ENCODE measurements at places on chromosomes 1 and 21.

DNA sequence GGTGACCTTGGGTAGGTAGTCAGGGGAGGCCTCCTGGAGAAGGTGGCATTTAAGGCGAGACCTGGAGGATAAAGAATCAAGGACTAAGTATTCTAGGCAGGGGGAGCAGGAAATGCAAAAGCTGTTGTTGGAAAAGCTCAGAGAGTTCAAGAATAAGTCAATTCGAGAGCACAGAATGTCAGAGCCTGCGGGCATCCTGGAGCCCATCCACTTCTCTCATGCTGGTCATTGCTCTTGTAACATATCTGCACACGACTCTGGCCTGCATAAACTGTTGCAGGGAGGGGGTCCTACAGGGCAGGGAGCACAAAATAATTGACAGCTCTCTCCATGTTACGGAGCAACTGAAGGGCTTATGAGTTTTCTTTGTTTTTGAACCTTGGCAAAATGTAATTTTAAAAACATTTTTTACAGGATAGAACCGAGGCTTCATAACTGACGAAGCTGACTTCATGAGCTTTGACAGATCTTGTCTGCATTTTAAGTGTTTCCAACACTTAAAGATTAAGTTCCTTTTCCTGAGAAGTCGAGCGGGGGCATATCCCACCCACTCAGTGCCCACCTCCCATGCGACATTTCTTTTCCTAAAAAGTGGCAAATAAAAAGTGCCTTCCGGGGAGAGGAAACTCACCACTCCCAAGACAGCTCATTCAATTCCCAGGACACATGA is 4.2 kb downstream of the PLA2G5 start:
- no peak for DNase-seq

DNA sequence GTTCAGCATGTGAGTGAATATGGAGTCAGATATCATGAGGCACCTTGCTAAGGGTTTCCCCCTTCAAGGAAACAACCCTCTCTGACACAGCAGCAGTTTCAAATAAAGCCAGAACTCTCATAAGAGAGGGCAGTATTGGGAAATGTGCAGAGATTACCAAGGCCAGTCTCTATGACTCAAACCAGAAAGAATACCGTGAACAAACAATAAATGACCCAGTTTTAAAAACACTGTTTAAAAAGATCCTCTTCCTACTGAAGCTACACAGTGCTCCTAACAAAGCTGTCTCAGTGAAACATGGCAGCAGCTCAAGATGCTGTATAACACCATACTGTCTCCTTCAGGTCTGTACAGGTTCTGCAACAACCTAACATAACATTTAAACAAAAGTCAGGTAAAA is 102.6 kb downstream of the KIAA0319L start:
- DNase-seq: no peak

DNA sequence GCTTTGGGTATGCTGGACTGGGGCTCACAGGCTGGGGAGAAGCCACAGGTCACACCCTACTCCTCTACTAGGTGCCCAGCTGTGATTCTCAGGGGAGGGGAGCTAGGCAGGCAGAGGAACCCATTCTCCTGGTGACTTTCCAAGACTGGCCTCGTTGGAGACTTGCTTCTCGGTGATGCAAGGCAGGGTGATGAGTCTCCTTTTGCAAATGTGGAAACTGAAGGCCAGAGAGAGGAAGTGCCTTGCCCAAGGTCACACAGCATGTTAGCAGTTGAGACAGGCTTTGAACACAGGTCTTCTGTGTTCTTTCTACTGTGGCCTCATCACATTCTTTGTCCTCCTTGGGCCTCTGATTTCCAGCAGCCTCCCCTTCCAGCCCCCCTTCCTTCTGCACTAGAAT is 20.5 kb upstream of the C1QA start:
- no peak for DNase-seq

DNA sequence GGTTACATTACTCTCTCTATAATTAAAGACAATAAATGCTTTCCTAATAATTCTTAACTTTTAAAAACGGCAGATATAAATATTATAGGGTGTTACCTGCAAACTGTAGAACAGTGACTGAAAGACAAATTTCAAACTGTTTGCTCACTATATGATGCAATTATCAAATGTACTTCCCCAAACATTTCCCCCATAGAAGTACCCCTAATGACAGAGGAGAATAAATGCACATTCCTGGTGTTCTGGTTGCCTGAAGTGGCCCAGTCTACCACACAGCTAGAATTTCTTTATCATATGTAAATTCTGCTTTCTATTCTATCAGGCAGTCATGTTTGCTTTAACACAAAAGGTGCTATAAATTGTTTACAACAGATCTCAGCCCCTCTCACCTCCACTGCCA is 70.4 kb downstream of the VAV3 start:
- DNase-seq: no peak

DNA sequence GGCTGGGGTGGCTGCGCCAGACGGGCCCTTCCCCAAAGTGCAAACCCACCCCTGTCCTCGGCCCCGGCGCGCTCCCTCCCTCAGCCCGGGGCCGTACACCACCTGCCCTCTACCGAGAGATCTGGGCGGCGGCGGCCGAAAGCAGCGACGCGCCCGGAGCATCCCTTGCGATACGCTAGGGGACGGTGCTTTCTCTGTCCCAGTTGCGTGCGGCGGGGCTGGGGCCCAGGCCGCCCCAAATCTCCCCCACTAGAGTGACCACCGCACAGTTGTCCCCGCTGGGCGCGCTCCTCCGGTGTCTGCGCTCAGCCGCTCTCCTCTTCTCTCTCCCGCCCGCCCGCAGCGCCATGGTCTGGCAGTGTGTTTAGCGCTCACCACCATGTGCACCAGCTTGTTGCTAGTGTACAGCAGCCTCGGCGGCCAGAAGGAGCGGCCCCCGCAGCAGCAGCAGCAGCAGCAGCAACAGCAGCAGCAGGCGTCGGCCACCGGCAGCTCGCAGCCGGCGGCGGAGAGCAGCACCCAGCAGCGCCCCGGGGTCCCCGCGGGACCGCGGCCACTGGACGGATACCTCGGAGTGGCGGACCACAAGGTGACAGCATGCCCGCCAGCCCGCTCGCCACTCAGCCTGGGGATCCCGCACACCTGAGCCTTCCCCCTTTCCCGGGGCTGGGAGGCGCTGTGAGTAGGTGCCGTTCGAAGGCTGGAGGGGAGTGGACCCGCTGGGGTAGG is 1.0 kb downstream of the ST6GALNAC5 start:
- no peak for DNase-seq

DNA sequence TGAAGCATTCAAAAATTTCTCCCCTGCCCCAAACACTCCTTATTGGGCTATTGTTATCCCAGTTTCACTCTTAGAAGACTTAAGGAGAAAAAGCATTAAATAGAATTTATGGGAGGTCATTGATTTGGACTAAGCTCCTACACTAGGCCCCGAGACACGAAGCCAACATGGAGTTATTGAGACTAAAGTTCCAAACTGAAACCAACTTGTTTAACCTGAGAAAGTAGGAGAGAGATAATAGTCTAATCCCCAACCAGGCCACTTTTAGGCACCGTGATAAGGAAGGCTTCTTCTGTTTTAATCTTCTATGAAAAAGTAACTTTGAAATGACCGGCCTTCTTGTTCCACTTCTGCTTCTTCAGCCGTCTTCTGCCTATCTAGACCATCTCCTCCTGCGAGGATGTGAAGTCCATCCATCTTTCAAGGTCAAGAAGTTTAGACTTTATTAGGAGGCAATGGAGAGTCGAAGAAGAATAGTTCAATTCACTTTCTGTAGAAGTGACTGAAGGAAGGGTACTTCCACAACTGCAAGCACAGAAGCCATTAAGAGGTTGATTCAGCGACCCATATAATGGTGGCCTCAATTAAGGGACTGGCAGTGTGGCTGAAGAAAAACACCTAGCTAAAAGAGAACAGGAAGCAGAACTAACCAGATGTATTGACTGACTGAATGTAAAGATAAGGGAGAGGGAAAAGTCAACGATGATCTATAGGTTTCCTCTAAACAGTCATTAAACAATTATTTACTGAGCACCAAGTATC is 428.8 kb downstream of the SMYD3 start:
- DNase-seq: no peak

- no peak for DNase-seq
These were observed 1577.0 kb downstream of the NCAM2 start for GRCh38 chr21:22575165-22575584.

Measured in activated CD4-positive, alpha-beta T cell treated with anti-CD3 and anti-CD28 coated beads, Interleukin-2, amount 10 ng/mL, durations not matched to agents 7 days and 5 days (primary cell).